ENCODE measurements at places on chromosomes 12 and 14. TPM values are rescaled to one million over a fixed set of nuclear protein-coding genes. Genes with fewer than 3 reads are reported as not detected.

SLC6A12 gene
- not detected for total RNA-seq

RFX4 gene
- not detected for total RNA-seq

ARHGEF25 gene
- total RNA-seq: 2.2 TPM

PSME1 gene
- 92.9 TPM for total RNA-seq

NAB2 gene
- total RNA-seq: 40.9 TPM

LIN7A gene
- not detected for total RNA-seq

SALL2 gene
- 0.85 TPM for total RNA-seq

CATSPERB gene
- 1.2 TPM for total RNA-seq

GRIN2B gene
- 0.24 TPM for total RNA-seq

MMP14 gene
- 151 TPM for total RNA-seq

TEX52 gene
- total RNA-seq: not detected

KRT77 gene
- total RNA-seq: not detected

GALNT8 gene
- not detected for total RNA-seq

CLEC2A gene
- total RNA-seq: not detected

THAP2 gene
- 4.0 TPM for total RNA-seq

IRAK3 gene
- 3.0 TPM for total RNA-seq

NKX2-1 gene
- 0.48 TPM for total RNA-seq

ADGRD1 gene
- total RNA-seq: not detected

AQP6 gene
- total RNA-seq: not detected

FSCB gene
- not detected for total RNA-seq

CRACR2A gene
- 0.43 TPM for total RNA-seq

GARIN6 gene
- total RNA-seq: not detected

SYCP3 gene
- total RNA-seq: not detected

RHEBL1 gene
- 0.24 TPM for total RNA-seq

LALBA gene
- not detected for total RNA-seq

FGD4 gene
- 31.1 TPM for total RNA-seq

TTC9 gene
- 6.4 TPM for total RNA-seq

NUP37 gene
- 33.7 TPM for total RNA-seq

IL23A gene
- total RNA-seq: not detected

HOXC11 gene
- total RNA-seq: 0.24 TPM

PLEKHD1 gene
- under 0.01 TPM for total RNA-seq

PMCH gene
- not detected for total RNA-seq

GYS2 gene
- not detected for total RNA-seq

PRB2 gene
- not detected for total RNA-seq

GPR65 gene
- not detected for total RNA-seq

BEST3 gene
- not detected for total RNA-seq

SLC16A7 gene
- 13.9 TPM for total RNA-seq

BHLHE41 gene
- total RNA-seq: 0.72 TPM

TMEM117 gene
- total RNA-seq: 7.2 TPM

Measured in tracheal epithelial cell (primary cell).